ENCODE measurements at places on chromosomes 3 and 15.

GRCh38 chr15:66670762-66671580 lies 31.1 kb upstream of the SMAD6 start:
- DNase-seq: no peak

- DNase-seq: peak; percentile 43
These were observed 47.0 kb downstream of the MTHFS start for GRCh38 chr15:79849789-79850188.

GRCh38 chr3:134721214-134721613 lies 70.4 kb upstream of the KY start:
- DNase-seq: no peak

- no peak for DNase-seq
These were observed 398.0 kb downstream of the NAALADL2 start for GRCh38 chr3:175257123-175257522.

GRCh38 chr15:99054892-99055291 lies 47.3 kb upstream of the PGPEP1L start:
- DNase-seq: no peak

GRCh38 chr15:87901926-87902690 lies 354.4 kb downstream of the NTRK3 start:
- DNase-seq: no peak

DNA sequence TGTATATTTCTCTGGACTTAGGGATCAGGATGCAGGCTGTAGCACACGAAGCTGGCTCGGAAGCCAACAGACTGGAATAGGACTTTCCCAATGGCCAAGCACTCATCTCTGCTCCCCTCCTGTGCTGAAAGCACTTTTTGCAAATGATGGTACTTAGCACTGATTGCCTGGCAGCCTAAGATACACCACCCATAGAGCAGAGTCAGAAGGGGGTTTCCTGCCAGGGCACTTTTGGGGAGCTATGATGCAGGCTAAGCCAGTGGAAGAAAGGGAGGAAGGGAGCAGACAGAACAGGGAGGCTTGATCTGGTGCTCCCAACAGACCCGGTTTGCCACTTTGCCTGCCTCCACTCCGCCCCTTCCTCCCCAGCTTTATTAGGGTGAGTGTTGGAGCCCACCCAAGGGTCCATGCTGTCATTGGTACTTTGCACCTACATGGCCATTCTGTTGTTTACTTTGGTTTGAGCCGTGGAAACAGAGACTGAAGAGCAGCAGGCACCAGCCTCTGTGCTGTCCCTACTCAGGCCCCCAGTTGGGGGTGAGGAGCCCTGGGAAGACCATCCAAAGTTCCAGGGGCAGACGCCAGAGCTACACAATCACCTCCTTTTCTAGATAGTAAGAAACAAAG lies 15.9 kb downstream of the BSN start:
- no peak for DNase-seq

- DNase-seq: no peak
These were observed 500.6 kb downstream of the PYDC2 start for GRCh38 chr3:191961529-191961928.

Data from activated CD8-positive, alpha-beta T cell treated with anti-CD3 and anti-CD28 coated beads for 36 hours (primary cell).